ENCODE measurements at places on chromosomes 1 and 21.

DNA sequence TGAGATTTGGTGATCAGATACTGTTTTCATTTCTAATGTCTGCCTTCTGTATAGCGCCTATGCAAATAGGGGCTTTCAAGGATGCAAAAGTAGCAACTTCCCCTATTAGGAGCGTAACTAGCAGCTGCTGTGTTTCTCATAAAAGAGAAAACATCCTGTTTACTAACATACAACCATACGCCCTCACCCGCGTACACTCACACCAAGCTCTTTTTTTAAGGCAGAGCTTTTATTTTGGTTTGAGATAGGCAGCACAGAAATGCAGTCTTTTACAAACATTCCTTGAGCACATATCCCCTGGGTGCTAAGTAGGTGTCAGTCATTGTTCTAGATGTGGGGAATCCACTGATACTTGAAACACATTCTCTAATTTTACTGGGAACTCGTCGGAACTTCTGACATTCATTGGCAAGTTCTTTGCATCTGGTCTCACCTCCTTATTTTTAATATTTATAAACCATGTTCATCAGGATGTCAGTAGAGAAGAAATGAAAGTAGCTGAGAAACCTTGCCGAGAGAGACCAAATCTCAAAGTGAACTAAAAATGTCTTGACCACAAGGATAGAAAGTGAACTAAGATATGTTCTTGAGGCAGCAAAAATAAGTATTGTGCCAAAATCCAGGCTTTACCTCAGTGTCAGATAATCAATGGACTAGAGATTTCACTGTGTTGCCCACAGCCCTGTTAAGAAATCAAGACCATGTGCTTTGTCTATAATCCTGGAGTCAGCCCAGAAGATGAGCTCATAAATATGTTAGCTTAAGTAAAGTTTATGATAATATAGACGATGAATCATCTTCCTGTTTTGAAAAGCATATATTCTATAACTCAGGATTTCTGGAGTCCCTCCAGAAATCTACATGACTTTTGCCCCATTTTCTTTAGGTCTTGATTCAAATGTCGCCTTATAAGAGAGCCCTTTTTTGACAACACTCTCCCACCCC is 350.9 kb downstream of the ST6GALNAC3 start:
- DNase-seq: no peak

DNA sequence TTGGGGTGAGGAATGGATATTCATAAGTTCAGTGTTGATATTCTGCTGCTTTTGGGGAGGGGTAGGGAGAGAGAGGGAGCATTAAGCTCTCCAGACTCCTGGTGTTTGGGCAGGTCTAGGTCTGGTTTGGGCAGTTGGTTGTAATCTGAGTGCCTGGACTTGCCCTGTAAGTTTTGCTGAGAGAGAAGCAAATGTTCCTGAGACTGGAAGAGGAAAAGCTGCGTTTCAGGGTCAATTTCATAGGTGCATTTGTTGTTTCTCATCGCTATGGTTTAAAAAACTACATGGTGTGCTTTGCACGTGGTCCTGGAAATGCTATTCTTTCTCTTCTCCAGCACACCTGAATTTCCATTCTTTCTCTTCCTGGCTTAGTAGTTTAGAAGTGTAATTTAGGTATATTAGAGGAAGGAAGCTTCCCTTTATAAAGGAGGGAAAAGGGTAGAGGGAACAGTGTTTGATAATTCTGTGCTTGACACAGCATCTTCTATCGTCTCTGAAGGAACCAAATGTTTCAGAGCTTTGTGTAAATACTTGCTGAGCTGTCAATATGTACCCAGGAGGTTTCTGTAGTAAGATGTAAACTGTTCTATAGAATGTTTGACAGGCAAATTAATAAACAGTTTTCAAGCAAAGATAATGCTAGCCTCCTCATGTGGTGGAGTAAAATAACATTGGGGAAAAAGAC is 6.3 kb downstream of the ARID1A start:
- DNase-seq: no peak

- no peak for DNase-seq
These were observed 332.9 kb downstream of the BARHL2 start for GRCh38 chr1:90384193-90384592.

- no peak for DNase-seq
These were observed 362.3 kb upstream of the RUNX1 start for GRCh38 chr21:35411434-35411833.

DNA sequence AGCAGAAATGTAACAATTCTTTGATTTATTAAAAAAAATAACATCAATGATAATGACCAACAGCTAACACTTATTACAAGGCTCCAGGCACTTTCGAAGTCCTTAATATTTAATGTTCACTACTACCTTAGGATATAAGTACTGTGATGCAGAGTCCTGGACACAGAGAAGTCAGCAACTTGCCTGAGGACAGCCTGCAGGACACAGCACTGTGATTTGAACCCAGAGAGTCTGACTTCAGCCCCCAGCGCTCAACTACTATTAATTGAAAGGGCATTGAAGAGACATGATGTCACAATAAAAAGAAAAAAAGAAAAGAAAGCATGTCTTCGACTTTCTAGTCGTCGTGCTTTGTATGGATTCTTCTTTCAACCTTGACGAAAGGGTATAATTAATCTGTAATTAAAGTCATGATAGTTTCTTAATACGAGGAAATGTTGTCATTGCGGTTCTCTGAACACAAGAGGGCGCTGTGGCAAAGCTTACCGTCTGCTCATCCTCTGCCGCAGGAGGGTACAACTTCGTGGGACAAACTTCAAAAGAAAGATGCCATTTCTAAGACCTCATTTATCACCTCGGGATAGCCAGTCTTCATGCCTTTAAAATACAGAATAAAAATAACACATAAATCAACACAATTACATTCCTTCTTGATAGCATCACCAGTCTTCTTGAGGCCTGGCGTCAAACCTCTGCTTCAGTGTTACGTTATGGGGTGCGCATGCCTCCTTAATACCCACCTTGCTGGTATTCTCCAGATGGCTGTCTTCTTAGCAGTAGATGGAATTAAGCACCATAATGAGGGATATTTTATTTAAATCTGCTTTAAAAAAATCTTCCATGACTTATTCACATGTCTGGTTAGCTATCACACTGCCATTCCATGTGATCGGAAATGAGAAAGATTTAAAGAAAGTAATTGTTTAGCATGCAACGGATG is 240.1 kb downstream of the DISC1 start:
- DNase-seq: peak; percentile 52
